ENCODE measurements at places on chromosomes 2 and 18.

DNA sequence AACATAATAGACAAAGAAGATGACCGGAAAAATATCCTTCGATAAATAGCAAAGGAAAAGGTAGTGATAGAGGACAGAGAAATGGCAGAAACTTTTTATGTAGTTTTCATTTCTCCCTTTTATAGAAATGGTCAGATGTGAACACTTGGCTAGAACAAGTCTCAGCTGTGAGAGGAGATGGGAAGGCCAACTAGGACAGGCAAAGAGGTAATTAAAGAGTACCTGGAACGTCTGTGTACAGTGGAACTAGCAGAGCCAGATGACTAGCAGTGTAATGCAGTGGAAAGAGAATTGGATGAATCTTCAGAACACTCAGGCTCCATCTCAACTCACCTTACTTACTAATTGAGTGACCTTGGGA lies 69.2 kb downstream of the NABP1 start:
- DNase-seq: no peak

DNA sequence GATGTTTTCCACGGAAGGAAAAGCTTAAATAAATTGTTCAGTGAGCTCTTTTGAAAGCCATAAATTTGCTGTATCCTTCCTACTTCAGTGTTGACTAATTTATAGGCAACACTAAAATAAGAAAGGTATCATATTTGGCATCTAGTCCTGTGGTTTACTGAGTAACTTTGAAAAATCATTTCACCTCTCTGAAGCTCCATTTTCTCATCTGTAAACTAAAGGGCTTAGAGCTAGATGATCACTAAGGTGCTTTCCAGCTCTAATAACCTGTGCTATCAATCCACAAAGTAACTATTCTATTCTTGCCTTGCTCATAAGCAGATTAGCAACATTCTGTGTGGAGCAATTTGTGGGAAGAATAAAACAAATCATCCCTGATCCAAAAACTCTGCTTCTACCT lies 3.6 kb upstream of the MYOM1 start:
- no peak for DNase-seq

DNA sequence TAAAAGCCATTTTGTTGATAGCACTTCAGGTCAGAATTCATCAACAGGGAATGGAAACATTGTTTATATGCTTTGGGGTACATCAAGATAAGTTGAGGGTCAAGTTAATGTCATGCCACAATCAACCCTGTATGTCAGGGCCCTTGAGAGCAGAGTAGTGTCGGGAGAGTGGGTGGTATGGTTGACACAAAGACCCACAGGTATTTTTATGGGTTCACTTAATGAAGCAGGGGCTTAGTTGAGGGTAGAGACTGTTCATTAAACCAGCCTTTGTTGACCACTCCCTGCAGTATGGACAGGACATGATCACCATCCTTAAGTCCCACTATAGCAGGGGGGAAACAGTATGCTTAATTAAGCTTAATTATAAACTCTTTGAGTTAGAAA lies 5.7 kb downstream of the RPL37A start:
- no peak for DNase-seq

- DNase-seq: no peak
These were observed 4.0 kb downstream of the NT5DC4 start for GRCh38 chr2:112724591-112725525.

DNA sequence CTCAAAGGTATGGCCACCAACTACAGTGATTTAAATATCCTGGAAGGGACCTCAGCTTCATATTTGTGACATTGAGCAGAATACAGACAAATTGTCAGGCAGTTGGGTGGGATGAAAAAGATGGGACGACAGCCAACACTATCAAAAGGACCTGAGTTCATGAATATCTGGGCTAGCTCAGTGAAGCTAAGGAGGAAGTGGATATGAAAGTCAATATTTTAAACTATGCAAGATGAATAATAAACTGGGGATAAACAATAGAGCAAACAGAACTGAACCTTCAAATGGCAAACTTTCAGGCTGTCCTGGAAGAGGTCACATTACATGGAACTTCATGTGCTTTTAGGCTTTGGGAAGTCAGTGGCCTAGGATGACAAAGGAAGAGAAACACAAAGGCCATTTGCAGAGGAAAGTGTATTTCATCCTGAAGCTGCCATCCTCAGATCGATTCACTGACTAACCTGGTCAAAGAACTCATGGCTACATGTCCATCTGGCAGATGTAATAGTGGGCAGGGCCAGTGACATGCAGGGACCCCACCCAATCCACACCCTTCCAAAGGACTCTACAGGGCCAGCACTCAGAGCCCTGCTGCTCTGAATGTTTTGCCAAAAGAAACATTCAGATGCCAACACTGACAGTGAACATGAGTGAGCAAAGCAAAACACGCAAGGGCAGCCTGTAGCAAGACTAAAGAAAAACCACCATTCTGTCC lies 175.7 kb downstream of the ETAA1 start:
- no peak for DNase-seq

DNA sequence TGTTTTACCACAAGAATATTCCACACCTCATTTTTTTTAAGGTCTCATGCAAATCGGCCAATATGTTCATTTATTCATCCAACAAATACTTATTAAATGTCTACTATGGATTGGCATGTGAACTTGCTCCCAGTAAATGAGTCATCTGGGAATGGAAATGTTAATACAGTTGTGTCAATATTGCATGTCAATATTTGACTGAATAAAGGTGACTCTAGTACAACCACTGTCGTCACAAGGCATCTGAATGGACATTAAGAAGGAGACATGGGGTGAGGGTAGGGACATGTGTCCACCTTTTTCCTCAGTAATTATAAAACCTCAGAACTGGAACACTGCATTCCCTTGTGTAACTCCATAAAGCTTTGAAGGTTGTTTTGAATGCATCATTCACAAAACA lies 365.4 kb downstream of the ADCYAP1 start:
- DNase-seq: no peak

- no peak for DNase-seq
These were observed 134.0 kb downstream of the HDAC4 start for GRCh38 chr2:239266779-239267287.

- no peak for DNase-seq
These were observed 13.7 kb downstream of the CFAP65 start for GRCh38 chr2:219027511-219028055.

GRCh38 chr2:239912171-239912937 lies 112.8 kb downstream of the NDUFA10 start:
- DNase-seq: no peak

DNA sequence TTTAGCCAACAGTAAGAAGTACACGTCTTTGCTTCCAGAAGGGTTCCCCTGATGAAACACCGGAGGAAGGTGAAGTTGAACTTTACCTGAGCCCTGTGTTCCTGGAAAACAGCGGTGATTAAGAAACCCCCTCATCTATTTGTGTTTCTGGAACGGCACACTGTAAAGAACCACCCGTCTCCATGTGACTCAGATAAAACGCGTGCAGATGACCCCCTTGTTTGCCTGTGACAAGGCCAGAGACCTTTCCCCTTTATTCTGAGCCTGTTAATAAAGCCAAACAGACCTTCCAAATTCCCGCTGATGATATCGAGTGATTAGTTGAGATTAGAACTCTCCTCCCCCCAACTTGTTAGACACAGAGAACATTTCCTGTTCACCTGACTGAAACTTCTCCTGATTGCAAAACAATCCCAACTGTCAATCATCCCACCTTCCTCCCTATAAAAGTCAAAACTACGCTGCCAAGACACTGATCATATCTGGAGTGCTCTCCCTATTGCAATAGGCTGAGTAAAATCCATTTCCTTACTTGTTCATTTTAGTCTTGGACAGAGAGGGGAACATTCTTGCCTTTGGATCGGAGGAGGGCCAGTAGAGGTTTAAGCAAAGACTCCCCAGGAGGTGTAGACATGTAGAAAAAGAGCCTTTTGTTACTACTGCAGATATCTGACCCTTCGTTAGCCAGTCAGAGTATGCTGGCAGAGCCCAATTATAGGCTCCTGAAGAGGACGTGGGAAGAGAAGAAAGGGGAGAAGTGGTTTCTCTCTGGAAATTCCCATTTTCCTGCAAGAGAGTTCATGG lies 914 bp upstream of the IWS1 start:
- DNase-seq: no peak

DNA sequence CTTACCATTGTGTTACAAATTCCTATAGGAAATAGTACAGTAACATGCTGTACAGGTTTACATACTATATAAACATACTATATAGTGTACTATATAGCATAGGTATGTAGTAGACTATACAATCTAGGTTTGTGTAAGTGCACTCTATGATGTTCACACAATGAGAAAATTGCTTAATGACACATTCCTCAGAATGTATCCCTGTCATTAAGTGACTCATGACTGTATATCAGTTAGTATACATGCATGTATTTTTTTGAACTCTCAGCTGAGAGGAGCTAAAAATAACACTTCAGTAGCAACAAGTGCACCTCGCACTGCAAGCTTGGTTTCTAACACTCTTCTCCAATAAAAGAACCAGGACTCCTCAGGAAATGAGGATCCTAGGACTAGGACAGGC lies 19.5 kb upstream of the ASXL3 start:
- no peak for DNase-seq

- no peak for DNase-seq
These were observed 172.7 kb upstream of the ARL4C start for GRCh38 chr2:234669621-234670020.

- DNase-seq: no peak
These were observed 60.3 kb upstream of the HPCAL1 start for GRCh38 chr2:10242451-10242850.

DNA sequence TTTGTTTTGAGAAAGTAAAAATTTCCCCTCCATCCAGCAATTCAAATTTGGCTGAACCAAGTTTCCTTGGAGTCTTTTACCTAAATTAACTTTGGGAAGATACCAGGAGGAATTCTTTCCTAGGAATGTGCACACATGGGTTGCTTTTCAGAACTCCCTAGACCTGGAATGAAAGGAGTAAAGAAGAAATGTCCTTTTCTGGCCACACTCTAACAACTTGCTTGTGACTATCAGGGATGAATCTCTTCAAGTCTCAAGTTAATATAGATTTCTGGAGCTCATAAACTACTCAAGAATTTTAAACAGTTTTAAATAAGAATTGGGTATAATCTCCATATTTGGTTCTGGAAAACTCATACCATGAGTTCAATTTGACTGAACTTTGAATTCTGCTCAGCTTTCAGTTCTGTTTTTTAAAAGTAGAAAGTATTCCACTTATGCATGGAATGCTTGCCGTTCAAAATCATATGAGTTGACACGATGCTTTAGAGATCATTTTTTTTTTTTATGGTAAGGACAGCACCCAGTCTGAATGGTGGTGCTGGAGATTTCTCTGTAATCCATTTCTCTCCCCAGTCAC lies 7.7 kb downstream of the RASGRP3 start:
- DNase-seq: no peak

DNA sequence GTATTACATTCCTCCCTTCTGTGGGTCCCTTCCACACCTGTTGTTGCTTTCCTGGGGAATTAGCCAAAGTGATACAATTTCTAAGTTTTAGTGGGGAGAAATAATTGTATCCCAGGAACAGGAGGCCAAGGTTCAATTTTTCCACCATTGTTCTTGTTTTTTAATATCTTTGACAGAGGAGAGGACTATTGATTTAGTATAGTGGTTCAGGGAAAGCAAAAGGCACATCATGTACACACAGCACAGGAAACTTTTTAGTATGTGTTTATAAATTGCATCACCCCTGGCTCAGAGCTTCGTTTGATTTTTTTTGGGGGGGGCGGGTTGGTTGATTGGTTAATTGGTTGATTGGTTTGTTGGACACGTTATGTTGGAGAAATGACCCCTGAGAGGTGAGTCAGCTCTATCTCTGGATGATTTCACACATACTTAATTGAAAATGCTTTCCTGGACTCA lies 431.6 kb downstream of the PID1 start:
- no peak for DNase-seq

GRCh38 chr2:9761577-9761976 lies 81.7 kb upstream of the TAF1B start:
- no peak for DNase-seq

All from progenitor cell of endocrine pancreas (in vitro differentiated cells).